Adipose tissue (tissue), 3 donors: ENCODE measurements at places on chromosomes 13 and 19. TPM values are rescaled to one million over a fixed set of nuclear protein-coding genes. Genes with fewer than 3 reads are reported as not detected.

The CD70 gene
- not detected for polyA plus RNA-seq

The CGB1 gene
- not detected for polyA plus RNA-seq

The CACNG6 gene
- polyA plus RNA-seq: not detected

The CALR3 gene
- polyA plus RNA-seq: not detected

The ZNF665 gene
- polyA plus RNA-seq: 5.3 TPM

The CLEC17A gene
- polyA plus RNA-seq: 0.15 TPM

The MISP gene
- 0.45 TPM for polyA plus RNA-seq

The EHD2 gene
- 32.7 TPM for polyA plus RNA-seq

The FLT3LG gene
- polyA plus RNA-seq: 7.4 TPM

The FGF22 gene
- polyA plus RNA-seq: 0.22 TPM

The BEST2 gene
- polyA plus RNA-seq: not detected

The PLPP2 gene
- polyA plus RNA-seq: 7.8 TPM

The ZNF543 gene
- 1.6 TPM for polyA plus RNA-seq

The LILRB5 gene
- polyA plus RNA-seq: 16.7 TPM

The ZNF491 gene
- 0.58 TPM for polyA plus RNA-seq

The TTC9B gene
- polyA plus RNA-seq: not detected

The NLRP5 gene
- not detected for polyA plus RNA-seq

The ZNF682 gene
- polyA plus RNA-seq: 0.83 TPM

The OR7C1 gene
- not detected for polyA plus RNA-seq

The GJB2 gene
- polyA plus RNA-seq: 2.4 TPM

The DIRAS1 gene
- 2.2 TPM for polyA plus RNA-seq

The KLHL1 gene
- not detected for polyA plus RNA-seq

The ZNF880 gene
- polyA plus RNA-seq: 5.7 TPM

The POSTN gene
- polyA plus RNA-seq: 29.4 TPM

The CEACAM6 gene
- polyA plus RNA-seq: 0.56 TPM

The ACER1 gene
- not detected for polyA plus RNA-seq

The ZNF284 gene
- polyA plus RNA-seq: 0.16 TPM

The ZNF285 gene
- polyA plus RNA-seq: 1.4 TPM

The HPN gene
- 1.5 TPM for polyA plus RNA-seq

The RELB gene
- polyA plus RNA-seq: 64.9 TPM

The CYSLTR2 gene
- 2.0 TPM for polyA plus RNA-seq

The COX6B2 gene
- polyA plus RNA-seq: 0.06 TPM

The SERP2 gene
- 2.5 TPM for polyA plus RNA-seq

The ZNF135 gene
- polyA plus RNA-seq: 3.4 TPM

The IGFL2 gene
- polyA plus RNA-seq: 0.22 TPM

The GJB6 gene
- polyA plus RNA-seq: 0.49 TPM

The SERPINE3 gene
- polyA plus RNA-seq: 4.8 TPM

The CPB2 gene
- polyA plus RNA-seq: 0.14 TPM

The KLK15 gene
- polyA plus RNA-seq: not detected

The ZNF253 gene
- 2.1 TPM for polyA plus RNA-seq

The FCGBP gene
- polyA plus RNA-seq: 16.7 TPM

The RNF225 gene
- polyA plus RNA-seq: not detected

The ANKRD24 gene
- polyA plus RNA-seq: 1.5 TPM

The NPAS1 gene
- 0.48 TPM for polyA plus RNA-seq

The LGALS4 gene
- polyA plus RNA-seq: 21.1 TPM

The CYP4F22 gene
- polyA plus RNA-seq: 0.10 TPM

The FIZ1 gene
- 8.4 TPM for polyA plus RNA-seq

The PALM3 gene
- polyA plus RNA-seq: 1.9 TPM

The KASH5 gene
- not detected for polyA plus RNA-seq

The ZNF222 gene
- 1.9 TPM for polyA plus RNA-seq

The REXO1 gene
- 11.0 TPM for polyA plus RNA-seq

The GIPR gene
- 5.6 TPM for polyA plus RNA-seq

The C1QTNF9 gene
- polyA plus RNA-seq: 1.3 TPM

The HAUS5 gene
- polyA plus RNA-seq: 4.6 TPM

The STOML3 gene
- not detected for polyA plus RNA-seq

The CACNG8 gene
- 0.04 TPM for polyA plus RNA-seq

The OR7A5 gene
- polyA plus RNA-seq: not detected
